ENCODE measurements at places on chromosomes 5 and 9.

DNA sequence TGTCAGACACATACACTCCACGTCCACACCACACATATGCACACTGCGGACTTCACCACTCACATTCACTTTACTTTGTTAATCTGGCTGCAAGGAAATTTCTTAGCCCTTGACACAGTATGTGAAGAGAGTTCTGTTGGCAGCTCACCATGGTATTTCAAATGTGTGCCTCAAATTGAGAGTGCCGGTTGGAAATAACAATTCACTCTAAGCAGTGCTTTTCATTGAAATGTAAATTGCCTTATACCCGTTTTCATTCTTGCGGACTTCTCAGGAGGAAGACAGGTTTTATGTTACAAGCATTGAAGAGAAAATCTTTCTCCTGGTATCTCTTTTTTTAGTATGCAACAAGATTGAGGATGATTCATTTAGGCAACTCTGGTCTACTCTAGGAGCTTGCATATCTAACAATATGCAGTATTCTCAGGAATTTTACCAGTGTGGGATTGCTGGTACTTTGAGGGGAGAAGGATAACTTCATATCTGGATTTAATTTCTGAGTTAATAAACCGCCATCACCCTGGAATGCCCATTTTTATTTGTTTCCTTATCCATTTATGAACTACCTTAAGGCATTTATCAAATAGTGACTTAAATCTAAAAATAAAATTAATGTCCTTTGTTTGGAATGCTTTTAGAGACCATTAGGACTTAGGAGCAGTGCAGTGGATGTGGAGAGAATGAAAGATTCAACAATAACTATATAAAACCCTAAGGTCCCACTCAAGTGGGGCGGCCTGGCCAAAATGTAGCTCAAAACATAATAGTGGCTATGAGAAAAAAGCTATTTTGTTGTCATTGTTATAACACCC, 87.0 kb downstream of the IQGAP2 start:
- no peak for DNase-seq

GRCh38 chr5:113487416-113487780, 855 bp downstream of the MCC start:
- no peak for DNase-seq

- no peak for DNase-seq
Observed at GRCh38 chr5:165837286-165837685, 2331.9 kb downstream of the MAT2B start.

DNA sequence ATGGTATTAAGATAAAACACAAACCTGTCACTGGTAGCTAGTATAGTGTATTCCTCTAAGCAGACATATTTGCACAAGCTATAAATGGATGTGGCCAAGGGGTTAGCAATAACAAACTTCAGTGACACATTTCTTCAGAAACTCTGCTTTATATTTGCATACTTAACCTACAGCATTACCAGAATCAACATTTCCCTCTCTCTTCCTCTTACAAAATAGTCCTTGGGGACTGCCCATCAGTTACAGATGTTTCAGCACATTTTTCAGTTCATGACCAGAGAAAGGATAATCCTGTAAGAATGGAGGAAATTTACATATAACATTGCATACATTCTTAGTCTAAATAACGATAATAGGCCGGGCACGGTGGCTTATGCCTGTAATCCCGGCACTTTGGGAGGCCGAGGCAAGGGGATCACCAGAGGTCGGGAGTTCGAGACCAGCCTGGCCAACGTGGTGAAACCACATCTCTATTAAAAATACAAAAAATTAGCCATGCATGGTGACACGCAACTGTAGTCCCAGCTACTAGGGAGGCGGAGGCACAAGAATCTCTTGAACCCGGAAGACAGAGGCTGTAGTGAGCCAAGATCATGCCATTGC, 25.3 kb upstream of the SLC1A1 start:
- no peak for DNase-seq

DNA sequence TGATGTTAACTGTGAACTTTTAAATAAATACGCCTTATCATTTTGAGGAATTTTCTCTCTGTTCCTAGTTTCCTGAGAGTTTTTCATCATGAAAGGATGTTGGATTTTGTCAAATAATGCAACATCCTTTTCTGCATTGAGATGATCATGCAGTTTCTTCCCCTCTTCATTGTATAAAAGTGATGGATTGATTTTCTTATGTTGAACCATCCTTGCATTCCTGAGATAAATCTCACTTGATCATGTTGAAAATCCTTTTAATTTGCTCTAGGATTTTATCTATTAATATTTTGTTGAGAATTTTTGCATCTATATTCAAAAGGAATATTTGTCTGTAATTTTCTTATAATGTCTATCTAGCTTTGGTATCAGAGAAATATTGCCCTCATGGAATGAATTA, 13.3 kb downstream of the FOXE1 start:
- DNase-seq = no peak

- no peak for DNase-seq
Observed at GRCh38 chr9:84974855-84975254, 305.3 kb downstream of the NTRK2 start.

All from frontal cortex (tissue), 4 donors.